ENCODE measurements at places on chromosomes 2 and 18.

DNA sequence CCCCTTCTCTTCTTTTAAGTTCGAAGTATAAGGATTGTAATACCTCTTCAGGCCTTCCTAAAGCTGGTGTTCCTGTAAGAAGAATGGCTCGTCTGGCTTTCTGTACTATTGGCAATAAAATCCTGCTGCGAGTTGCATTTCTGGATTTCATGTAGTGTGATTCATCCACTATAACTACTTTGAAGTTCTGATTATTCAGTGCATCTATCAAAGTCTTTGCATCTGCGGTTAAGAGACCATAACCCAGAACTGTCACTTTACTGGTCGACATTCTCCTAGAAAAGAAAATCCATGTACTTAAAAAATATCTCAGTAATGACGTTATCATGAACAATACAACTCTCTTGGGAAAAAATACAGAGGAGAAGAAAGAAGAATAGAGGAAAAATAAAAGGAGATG lies 181.1 kb downstream of the ZRANB3 start:
- no peak for DNase-seq

DNA sequence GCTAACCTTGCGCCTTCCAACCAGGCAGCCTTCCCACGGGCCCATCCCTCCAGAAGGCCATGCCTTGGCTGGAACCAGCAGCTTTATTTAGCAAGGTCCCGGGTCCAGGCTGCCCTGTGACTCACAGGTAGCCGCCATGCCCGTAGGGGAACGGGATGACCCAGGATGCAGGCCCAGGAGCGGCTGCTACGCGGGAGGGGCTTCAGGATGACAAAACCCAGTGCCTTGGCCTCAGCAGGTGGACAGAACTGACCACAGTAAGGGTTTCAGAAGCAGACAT lies 63.3 kb downstream of the RTP5 start:
- no peak for DNase-seq

GRCh38 chr2:193446967-193447366 lies 1252.2 kb upstream of the TMEFF2 start:
- DNase-seq: no peak

GRCh38 chr2:21640046-21640445 lies 516.3 kb downstream of the TDRD15 start:
- DNase-seq: no peak

DNA sequence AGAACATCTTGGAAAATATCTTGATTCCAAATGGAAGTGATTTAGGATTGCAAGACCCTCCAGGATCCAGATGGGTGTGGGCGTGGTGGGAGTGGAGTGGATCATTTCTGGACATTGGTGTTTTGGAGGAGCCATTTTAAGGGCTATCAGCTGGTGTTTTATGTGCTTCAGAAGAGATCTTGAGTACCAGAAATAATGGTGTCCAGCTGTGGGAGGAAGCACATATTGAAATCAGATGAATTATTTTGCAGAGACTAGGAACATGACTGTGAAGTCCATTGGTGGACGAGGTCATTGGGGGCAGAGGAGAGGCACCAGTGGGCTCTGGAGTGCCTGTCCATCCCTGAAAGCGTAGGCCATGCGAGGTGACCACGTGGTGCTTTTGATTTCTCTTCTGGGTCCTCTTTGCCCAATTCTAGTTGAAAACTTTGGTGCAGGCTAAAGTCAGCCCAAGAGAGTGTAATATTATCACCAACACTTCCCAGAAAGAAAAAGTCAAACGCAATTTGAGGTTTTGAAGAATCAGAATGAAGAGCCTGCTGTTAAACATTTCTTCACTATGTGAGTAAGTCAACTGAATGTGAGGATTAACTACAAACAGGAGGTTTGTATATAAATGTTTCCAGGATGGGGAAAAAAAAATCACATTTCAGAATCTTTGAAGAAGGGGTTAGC lies 31.6 kb downstream of the RNF144A start:
- no peak for DNase-seq

DNA sequence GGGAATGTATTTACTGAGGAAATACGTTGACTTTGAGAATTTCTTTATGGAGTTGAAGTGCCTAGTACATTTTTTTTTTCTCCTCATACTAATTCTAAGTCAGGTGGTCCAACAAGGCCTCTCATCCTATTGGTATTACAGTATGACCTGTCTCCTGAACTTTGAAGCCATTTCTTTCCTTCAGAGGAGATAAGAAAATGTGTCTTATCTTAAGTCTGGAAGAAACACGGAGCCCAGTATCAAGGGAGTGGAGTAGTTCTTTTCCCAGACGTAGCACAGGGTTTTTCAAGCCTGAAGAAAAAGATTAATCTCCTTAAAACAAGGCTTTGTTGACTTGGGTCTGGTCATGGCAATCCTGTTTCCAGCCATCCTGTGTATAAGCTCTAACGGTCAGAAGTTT lies 11.6 kb upstream of the CPS1 start:
- DNase-seq: no peak

DNA sequence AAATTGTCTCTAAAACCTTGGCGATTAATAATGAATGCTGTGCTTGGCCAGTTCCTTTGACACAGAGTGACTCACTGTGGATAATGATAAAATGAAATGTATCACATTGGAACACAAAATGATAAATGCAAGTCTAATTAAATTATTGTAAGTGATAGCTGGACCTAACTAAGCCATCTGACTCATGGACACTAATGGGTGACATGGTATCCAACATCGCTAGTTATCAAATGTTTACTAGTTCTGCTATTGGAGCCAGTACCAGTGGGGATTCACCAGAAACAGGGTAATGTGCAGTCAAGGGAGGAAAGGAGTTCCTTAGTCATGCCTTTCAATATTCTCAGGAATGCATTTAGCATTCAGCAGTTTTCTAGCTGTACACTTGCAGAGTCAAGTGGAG lies 736.3 kb upstream of the ACVR2A start:
- no peak for DNase-seq
